ENCODE measurements at places on chromosomes 12 and 14. TPM values are rescaled to one million over a fixed set of nuclear protein-coding genes. Genes with fewer than 3 reads are reported as not detected.

- H3K27me3 ChIP-seq = no peaks in the 10 kb centered on the region
- H3K36me3 ChIP-seq = peaks cover 18% of the 10 kb centered on the region
- no peak overlapping the region for H3K27ac ChIP-seq
- DNase-seq = no peak
- no peaks in the 10 kb centered on the region for H3K4me1 ChIP-seq
- no peak overlapping the region for H3K4me3 ChIP-seq
These were observed 29.8 kb downstream of the BRMS1L start for GRCh38 chr14:35855876-35856481.

GRCh38 chr14:29709490-29709889 lies 218.2 kb downstream of the PRKD1 start:
- DNase-seq = no peak
- H3K4me3 ChIP-seq = no peak overlapping the region
- H3K36me3 ChIP-seq = no peaks in the 10 kb centered on the region
- H3K27ac ChIP-seq = no peak overlapping the region
- H3K27me3 ChIP-seq = no peaks in the 10 kb centered on the region
- H3K4me1 ChIP-seq = no peaks in the 10 kb centered on the region

- no peak for DNase-seq
- peaks cover 1% of the 10 kb centered on the region for H3K4me1 ChIP-seq
- H3K36me3 ChIP-seq = no peaks in the 10 kb centered on the region
- H3K27me3 ChIP-seq = no peaks in the 10 kb centered on the region
- H3K27ac ChIP-seq = no peak overlapping the region
These were observed 75.5 kb upstream of the CLMN start for GRCh38 chr14:95395098-95395737.

- H3K27me3 ChIP-seq = no peaks in the 10 kb centered on the region
- peak overlapping the region; percentile 64 for H3K4me3 ChIP-seq
- peaks cover 67% of the 10 kb centered on the region for H3K4me1 ChIP-seq
- H3K36me3 ChIP-seq = peaks cover 39% of the 10 kb centered on the region
- peak overlapping the region; percentile 93 for H3K27ac ChIP-seq
These were observed 11.0 kb downstream of the ORAI1 start for GRCh38 chr12:121637231-121637914.

GRCh38 chr14:65550779-65551643 lies 138.5 kb downstream of the FUT8 start:
- H3K4me3 ChIP-seq = no peak overlapping the region
- H3K27ac ChIP-seq = no peak overlapping the region
- no peaks in the 10 kb centered on the region for H3K27me3 ChIP-seq
- peaks cover 5% of the 10 kb centered on the region for H3K4me1 ChIP-seq

- peak overlapping the region; percentile 97 for H3K27ac ChIP-seq
- no peaks in the 10 kb centered on the region for H3K27me3 ChIP-seq
- H3K4me1 ChIP-seq = peaks cover 76% of the 10 kb centered on the region
- peaks cover 18% of the 10 kb centered on the region for H3K36me3 ChIP-seq
- peak overlapping the region; percentile 83 for H3K4me3 ChIP-seq
- no peak for DNase-seq
These were observed 110.2 kb downstream of the BTG1 start for GRCh38 chr12:92035477-92035876.

GRCh38 chr12:71639341-71639760 lies 24.3 kb downstream of the ZFC3H1 start:
- peaks cover 23% of the 10 kb centered on the region for H3K4me1 ChIP-seq
- no peak overlapping the region for H3K27ac ChIP-seq
- peaks cover 59% of the 10 kb centered on the region for H3K36me3 ChIP-seq
- DNase-seq = no peak

DNA sequence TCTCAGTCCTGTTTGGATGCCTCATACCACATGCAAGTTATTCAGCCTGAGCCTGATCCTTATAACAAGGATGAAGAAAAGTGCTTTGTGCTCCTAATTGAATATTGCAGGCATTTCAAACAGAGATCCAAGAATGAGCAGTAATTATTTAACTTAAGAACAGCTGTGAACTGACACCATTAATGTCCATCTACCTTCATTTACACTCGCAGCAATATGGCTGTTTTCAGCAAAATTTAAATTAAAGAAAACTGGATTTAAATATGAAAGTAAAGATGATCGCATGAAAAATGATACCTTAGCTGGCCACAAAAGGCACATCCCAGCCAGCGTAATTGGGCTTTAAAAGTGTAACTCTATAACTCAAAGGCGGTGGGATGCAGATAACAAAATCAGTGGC lies 466.3 kb downstream of the GALC start:
- H3K27me3 ChIP-seq = no peaks in the 10 kb centered on the region
- no peaks in the 10 kb centered on the region for H3K36me3 ChIP-seq
- no peak overlapping the region for H3K27ac ChIP-seq
- H3K4me3 ChIP-seq = no peak overlapping the region
- no peaks in the 10 kb centered on the region for H3K4me1 ChIP-seq
- no peak for DNase-seq

DNA sequence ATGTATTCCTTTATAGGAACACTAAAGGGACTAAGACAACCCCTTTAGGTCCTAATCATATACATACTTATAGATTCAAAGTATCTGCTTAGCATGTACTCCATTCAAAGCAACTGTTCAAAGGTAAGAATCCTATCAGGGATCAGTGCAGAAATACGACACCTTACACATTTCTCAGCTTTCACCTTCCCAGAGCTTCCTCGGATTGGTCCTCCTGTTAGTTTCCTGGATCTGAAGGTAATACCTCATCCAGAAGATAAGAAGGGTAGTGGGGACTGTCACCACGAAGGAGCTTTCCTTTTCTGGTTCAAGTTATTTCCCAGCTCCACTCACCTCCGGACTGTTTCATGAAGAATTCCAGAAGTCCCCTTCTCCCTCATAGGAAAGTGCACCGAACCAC lies 38.0 kb downstream of the RCOR1 start:
- H3K36me3 ChIP-seq = no peaks in the 10 kb centered on the region
- no peaks in the 10 kb centered on the region for H3K27me3 ChIP-seq
- no peak overlapping the region for H3K27ac ChIP-seq
- DNase-seq = no peak

DNA sequence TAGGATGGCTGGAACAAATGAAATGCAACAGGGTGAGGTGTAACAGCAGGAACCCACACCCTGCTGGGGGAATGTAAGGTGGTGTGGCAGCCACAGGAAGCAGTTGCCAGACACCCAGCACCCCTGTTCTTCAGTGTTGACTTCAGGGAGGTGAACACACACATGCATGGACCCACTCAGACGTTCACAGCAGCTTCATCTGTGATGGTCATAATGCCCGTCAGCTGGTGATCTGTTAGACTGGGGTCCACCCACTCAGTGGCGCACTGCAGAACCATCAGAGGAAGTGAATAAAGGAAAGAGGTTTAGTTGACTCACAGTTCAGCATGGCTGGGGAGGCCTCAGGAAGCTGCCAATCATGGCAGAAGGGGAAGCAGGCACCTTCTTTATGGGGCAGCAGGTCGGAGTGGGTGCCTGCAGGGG lies 22.7 kb upstream of the TEX22 start:
- DNase-seq = peak; percentile 38
- peak overlapping the region; percentile 86 for H3K27ac ChIP-seq
- H3K4me1 ChIP-seq = peaks cover 20% of the 10 kb centered on the region
- peaks cover 8% of the 10 kb centered on the region for H3K36me3 ChIP-seq
- H3K4me3 ChIP-seq = no peak overlapping the region
- H3K27me3 ChIP-seq = no peaks in the 10 kb centered on the region

GRCh38 chr12:2329661-2330210 lies 276.9 kb downstream of the CACNA1C start:
- no peak overlapping the region for H3K27ac ChIP-seq
- peaks cover 3% of the 10 kb centered on the region for H3K27me3 ChIP-seq
- no peaks in the 10 kb centered on the region for H3K4me1 ChIP-seq
- DNase-seq = no peak
- no peak overlapping the region for H3K4me3 ChIP-seq

DNA sequence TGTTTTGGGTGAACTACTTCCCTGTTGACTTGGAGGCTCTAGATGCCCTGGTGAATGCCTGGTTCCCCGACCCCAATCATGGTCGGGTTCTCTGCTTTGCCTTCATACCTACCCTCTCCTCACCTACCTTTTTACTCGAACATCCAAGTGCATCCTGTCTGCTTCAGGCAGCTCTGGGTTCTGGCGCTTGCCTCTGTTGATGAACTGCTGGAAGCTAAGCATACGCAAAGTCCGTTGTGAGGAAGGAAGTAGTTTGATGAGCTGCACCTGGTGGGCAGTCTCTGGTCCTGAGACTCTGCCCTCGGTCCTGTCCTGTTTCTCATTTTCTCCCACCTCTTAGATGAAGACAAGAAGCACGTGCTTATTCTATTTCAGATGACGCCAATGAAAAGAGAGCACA lies 13.6 kb downstream of the KCNH3 start:
- DNase-seq = no peak
- H3K4me3 ChIP-seq = no peak overlapping the region
- H3K27me3 ChIP-seq = peaks cover 15% of the 10 kb centered on the region
- peaks cover 14% of the 10 kb centered on the region for H3K4me1 ChIP-seq

DNA sequence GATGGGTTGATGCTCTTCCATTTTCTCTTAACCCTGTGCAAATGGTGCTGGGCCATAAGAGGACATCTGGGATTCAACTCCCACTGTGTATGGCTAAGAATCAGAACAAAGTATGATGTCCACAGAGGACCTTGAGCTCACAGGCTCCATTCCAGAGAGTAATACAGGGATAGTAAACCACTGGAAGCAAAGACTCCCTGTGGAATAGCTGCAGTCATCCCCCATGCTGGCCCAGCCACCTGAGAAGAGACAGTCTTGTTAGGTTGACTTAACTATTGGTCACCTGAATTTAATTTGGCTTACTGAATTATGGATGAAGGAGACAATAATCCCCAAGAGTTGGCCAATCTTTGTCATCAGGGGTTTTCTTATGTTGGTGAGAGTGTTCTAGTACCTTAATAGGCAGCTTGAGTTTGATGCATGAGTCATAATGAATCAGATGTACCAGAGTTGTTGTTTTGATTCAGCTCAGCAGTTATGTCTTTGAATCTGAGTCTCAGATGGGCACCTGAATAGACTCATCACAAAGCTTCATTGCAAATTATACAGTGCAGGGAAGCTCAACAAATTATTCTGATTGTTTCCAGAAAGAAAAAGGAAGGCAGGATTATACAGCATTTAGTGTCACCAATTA lies 122.7 kb downstream of the SSPN start:
- H3K4me1 ChIP-seq = peaks cover 4% of the 10 kb centered on the region
- H3K27me3 ChIP-seq = peaks cover 13% of the 10 kb centered on the region
- no peak overlapping the region for H3K27ac ChIP-seq
- H3K4me3 ChIP-seq = no peak overlapping the region

GRCh38 chr12:68621472-68622081 lies 10.9 kb downstream of the RAP1B start:
- H3K4me3 ChIP-seq = no peak overlapping the region
- peaks cover 73% of the 10 kb centered on the region for H3K4me1 ChIP-seq
- H3K27ac ChIP-seq = peak overlapping the region; percentile 31
- no peak for DNase-seq
- no peaks in the 10 kb centered on the region for H3K27me3 ChIP-seq
- H3K36me3 ChIP-seq = peaks cover 74% of the 10 kb centered on the region

- no peaks in the 10 kb centered on the region for H3K27me3 ChIP-seq
- peak overlapping the region; percentile 46 for H3K27ac ChIP-seq
- H3K36me3 ChIP-seq = peaks cover 1% of the 10 kb centered on the region
- H3K4me3 ChIP-seq = no peak overlapping the region
- DNase-seq = no peak
These were observed 163.0 kb downstream of the RBM19 start for GRCh38 chr12:113802966-113803758.

GRCh38 chr12:130286041-130286440 lies 51.6 kb upstream of the PIWIL1 start:
- H3K36me3 ChIP-seq = no peaks in the 10 kb centered on the region
- peaks cover 4% of the 10 kb centered on the region for H3K4me1 ChIP-seq
- no peak overlapping the region for H3K4me3 ChIP-seq

GRCh38 chr12:58640314-58640713 lies 280.0 kb downstream of the LRIG3 start:
- H3K36me3 ChIP-seq = no peaks in the 10 kb centered on the region
- H3K4me1 ChIP-seq = no peaks in the 10 kb centered on the region
- H3K27me3 ChIP-seq = no peaks in the 10 kb centered on the region
- no peak overlapping the region for H3K4me3 ChIP-seq
- DNase-seq = no peak

KRT74 gene
- 0.15 TPM for total RNA-seq

NDUFA9 gene
- 105 TPM for total RNA-seq

TMEM119 gene
- 1.2 TPM for total RNA-seq

KRT3 gene
- total RNA-seq = not detected

OR6C2 gene
- total RNA-seq = not detected

GDF3 gene
- total RNA-seq = not detected

PLA2G1B gene
- not detected for total RNA-seq

TMTC1 gene
- not detected for total RNA-seq

ATF1 gene
- 42.4 TPM for total RNA-seq

GPR135 gene
- 1.6 TPM for total RNA-seq

GUCY2C gene
- not detected for total RNA-seq

TAC3 gene
- total RNA-seq = 0.25 TPM

PITPNM2 gene
- 21.8 TPM for total RNA-seq

PMCH gene
- not detected for total RNA-seq

Data from activated CD4-positive, alpha-beta T cell treated with anti-CD3 and anti-CD28 coated beads, Interleukin-2, amount 10 ng/mL, durations not matched to agents 7 days and 5 days (primary cell).